ELF-1 (cell line): ENCODE measurements at places on chromosomes 16 and 17.

DNA sequence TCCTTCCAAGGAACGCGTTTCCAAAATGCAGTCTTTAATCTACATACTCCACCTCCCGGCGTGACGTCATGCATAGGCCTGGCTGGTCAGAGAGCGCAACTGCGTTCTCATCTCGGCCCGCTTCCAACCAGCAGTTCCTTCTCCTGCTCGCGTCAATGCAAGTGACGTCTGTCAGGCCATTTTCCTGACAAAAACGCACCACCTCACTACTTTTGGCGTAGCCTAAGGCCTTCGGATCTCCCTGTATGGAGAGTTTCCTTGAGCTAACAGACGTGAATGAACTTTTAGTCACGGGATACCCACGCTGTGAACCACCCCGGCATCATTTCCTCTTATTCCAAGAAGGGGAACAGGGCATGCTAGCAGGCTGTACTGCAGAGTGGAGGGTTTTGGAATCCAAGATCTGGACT, 25.0 kb downstream of the TEX14 start:
- peak; percentile 45 for DNase-seq

GRCh38 chr17:58271216-58271931, 9.4 kb downstream of the MPO start:
- DNase-seq: no peak

DNA sequence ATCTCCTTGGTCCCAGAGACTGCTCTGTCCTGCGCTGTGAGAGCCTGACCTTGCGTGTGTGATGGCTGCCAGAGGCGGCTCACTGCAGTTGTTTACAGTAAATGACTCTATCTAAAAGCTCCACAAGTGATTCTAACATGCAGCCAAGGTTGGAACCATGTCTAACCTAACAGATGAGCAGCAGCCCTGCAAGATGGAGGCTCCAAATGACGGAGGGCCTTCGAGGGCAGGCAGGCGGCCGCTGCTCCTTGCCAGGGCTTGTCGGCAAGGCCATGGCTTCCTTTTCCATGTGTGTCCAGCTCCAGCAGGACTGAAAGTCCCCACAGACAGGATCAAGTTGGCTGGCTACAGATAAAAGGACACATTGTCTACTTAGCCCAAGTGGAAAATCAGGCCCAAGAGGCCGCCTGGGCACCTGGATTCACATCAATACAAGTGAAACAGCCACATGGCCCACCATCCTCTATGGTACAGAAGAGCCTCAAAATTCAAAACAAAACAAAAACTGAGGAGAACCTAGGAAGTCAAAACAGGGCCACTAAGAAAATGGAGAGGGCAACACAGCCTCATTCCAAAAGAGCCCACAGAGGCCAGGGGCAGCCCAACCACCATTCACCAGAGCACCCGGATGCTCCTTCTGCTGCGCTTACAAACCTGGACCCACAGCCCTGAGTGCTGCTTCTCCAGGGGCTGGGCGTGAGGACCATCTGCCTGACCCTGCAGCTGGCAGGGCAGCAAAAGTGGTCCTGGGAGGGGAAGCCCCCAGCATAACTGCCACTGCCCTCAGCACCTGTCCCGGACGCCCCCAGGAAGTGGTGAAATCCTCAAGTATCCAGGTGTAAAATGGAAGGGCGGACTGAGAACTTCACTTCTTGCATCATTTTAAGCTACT, 65.0 kb downstream of the AMFR start:
- no peak for DNase-seq

DNA sequence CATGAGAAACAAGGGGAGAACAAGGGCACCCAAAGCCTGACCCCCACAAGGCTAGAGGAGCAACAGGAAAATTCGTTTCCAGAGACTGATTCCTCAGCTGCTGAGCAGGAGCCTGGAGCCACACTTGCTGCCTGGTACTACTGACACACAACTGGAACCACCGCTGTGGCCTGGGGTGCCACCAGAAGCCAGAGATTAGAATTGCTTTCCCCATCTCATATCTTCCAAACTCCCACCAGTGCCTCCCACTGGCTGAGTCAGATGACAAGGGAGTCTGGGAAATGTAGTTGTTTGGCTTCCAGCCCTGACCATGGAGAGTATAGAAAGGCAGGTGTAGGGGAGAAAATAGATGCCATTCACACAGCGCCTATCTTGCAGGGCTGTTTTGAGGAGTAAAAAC, 4.1 kb upstream of the TMEM11 start:
- peak; percentile 39 for DNase-seq

GRCh38 chr17:14329900-14330491, 29.1 kb downstream of the HS3ST3B1 start:
- DNase-seq: no peak

GRCh38 chr17:37527249-37527851, 37.7 kb downstream of the DUSP14 start:
- peak; percentile 20 for DNase-seq

- no peak for DNase-seq
Measured at GRCh38 chr17:42871647-42872046, 20.6 kb downstream of the AOC3 start.

DNA sequence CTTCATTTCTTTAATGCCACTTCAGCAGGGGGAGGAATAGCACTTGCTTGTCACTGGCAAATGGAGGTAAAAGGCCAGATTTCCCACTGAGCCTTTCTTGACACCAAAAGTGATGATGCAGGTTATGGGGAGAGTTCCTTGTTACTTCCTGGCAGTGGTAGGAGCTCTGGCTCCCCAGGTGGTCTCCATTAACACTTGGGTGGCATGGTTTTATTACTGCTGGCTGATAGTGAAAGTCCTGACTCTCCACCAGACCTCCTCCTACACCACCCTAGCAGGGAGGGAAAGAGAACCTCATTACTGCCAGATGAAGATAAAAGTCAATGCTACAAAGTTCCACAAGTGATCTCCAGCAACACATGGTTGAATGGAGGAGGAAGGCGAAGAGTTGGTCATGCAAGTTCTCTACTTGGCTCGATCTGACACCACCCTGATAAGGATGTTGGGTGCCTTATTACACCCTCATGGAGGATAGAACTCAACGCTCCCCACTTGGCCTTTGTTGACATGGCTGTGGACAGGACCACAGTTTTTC, 152.7 kb upstream of the GNAO1 start:
- peak; percentile 5 for DNase-seq

DNA sequence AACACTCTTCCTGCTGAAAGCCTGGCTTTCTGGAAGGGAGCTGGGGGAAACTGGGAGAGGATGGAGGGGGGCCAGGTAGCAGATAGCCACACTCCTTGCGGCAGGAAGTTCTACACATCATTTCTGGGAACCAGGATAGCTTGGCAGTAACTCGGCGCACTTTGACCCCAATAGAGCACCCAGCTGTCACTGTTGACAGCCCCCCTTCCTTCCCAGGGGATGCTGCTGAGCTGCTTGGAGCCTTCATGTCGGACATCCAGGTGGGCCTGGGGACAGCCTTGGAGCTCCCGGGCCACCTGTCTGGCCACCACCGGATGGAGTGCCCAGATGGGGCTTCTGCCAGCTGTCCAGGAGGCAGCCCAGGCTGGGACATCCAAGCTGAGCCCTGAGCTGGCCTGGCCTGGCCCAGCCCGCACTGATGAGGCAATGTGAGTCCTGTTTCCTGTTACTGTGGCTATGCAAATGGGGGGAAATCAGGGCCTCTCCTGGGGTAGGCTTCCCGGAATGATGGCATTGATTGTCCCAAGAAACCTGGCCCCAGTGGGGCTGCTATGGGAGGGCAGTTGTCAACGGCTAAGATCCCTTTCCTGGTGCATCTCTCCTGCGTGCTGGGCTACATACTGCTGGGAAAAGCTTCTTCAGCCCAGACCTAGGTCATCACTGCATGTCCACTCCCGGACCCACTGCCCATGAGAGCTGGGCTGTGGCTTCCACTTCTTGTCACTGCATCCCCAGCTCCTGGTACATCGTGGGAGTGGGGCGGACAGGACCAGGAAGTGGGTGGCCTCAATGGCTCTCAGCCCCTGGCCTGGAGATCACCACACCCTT, 50.0 kb downstream of the SOCS1 start:
- DNase-seq: peak; percentile 32

- DNase-seq: no peak
Measured at GRCh38 chr16:75250809-75251279, 580 bp downstream of the BCAR1 start.

DNA sequence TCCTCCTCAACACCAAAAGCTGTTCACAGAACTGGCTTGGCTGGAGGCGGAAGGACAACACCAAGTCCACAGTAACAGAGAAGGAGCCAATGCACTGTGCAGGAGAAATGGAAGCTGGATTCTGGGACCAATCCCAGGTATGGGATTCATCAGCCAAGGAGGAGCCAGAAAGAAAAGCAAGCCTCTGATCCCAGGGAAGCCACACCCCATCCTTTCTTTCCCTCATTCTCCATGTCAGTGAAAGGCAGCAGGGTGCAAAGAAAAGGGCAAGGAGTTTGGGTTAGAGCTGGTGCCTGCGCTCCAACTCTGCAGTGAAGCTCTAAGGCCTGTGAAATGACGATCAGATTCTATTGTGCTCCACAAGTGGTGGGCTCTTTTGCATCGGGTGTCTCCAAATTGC, 11.0 kb downstream of the DCAKD start:
- DNase-seq: peak; percentile 87
